GM23248 (cell line): ENCODE measurements at places on chromosomes 12 and 14. TPM values are rescaled to one million over a fixed set of nuclear protein-coding genes. Genes with fewer than 3 reads are reported as not detected.

DNA sequence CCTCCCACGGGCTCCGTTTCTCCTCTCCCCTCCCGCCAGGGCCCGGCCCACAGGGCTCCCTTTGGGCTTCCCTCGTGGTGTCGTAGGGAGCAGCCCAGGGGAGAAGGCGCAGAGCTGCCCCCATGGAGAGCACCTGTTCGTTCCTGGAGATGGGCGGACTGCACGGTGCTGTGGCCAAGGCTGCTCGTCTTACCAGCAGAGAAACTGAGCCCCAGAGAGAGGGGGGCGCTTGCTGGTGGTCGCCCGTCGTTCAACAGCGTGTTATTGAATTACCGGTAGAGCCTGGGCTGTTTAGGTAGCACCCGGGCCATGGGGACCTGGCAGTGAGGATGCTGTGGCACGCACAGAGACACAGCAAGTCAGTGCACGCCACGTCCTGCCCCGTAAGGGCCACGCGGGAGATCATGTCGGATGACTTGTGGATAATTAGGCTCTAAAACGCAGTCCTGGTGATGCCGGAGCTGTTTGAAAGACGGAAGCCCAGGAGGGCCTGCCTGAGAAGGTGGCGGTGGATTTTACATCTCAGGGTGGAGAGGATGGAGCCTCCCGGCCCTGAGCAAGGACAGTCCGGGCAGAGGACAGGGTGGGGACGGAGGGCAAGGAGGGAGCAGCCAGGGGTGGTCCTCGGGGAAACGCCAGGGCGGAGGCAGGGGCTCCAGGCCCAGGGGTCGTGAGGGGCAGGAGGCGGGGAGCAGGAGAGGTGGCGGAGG lies 134.4 kb downstream of the ADGRD1 start:
- no peak overlapping the region for H3K4me3 ChIP-seq
- no peak overlapping the region for H3K27ac ChIP-seq
- H3K4me1 ChIP-seq, result no peaks in the 10 kb centered on the region
- DNase-seq, result no peak

DNA sequence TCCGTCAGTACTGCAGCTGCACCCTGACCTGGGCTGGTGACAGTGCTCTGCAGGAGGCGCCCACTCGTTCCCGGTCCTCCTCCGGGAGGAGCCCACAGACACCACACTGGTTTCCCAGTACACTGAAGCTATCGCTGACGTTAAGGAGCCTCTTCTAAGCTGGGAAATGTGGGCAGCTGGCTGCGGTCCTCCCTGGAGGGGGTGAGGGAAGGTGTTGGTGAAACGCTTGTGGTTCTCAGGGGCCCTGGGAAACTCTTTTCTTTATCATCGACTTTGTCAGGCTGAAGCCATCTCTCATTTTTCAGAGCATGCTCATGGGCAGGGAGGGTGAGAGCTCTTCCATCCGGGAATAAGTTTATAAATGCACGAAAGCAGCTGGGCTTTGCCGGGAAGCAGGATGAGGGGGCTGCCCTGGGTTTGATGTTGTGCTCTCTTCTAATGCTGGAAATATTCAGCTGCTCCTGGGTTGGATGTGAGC lies 176.0 kb downstream of the CHST11 start:
- H3K27me3 ChIP-seq, result no peaks in the 10 kb centered on the region
- peak; percentile 75 for DNase-seq
- peak overlapping the region; percentile 23 for H3K27ac ChIP-seq
- no peaks in the 10 kb centered on the region for H3K36me3 ChIP-seq

GRCh38 chr12:131076296-131076695 lies 122.6 kb downstream of the ADGRD1 start:
- H3K4me1 ChIP-seq, result no peaks in the 10 kb centered on the region
- DNase-seq, result no peak
- no peaks in the 10 kb centered on the region for H3K27me3 ChIP-seq
- H3K4me3 ChIP-seq, result no peak overlapping the region

Gene EPYC
- total RNA-seq, result not detected in 2 replicates

DNA sequence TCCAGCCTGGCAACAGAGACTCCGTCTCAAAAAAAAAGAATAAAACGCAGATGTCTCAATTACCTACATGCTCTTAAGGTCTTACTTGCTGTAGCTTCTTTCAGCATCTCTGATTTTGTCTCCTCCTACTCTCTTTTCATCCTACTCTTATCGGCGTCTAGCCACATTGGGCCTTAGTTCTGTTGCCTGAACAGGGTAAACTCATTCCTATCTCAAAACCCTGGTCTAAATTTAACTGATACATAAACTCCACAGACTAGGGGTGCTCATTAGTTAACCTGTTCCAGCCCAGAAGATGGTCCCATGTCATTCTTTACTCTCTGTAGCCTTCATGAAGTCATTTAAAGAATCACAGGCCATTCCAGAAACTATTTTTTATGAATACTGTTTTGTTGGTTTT lies 33.6 kb downstream of the EXD2 start:
- H3K4me1 ChIP-seq, result peaks cover 11% of the 10 kb centered on the region
- no peaks in the 10 kb centered on the region for H3K36me3 ChIP-seq
- H3K4me3 ChIP-seq, result no peak overlapping the region
- no peak overlapping the region for H3K27ac ChIP-seq
- H3K27me3 ChIP-seq, result no peaks in the 10 kb centered on the region

GRCh38 chr14:91383439-91383838 lies 34.2 kb downstream of the CCDC88C start:
- no peaks in the 10 kb centered on the region for H3K4me1 ChIP-seq
- no peak overlapping the region for H3K4me3 ChIP-seq
- no peak overlapping the region for H3K27ac ChIP-seq
- no peak for DNase-seq

Gene CD163L1
- total RNA-seq, result 0.43 TPM in 1 of 2 replicates, not detected in the other

DNA sequence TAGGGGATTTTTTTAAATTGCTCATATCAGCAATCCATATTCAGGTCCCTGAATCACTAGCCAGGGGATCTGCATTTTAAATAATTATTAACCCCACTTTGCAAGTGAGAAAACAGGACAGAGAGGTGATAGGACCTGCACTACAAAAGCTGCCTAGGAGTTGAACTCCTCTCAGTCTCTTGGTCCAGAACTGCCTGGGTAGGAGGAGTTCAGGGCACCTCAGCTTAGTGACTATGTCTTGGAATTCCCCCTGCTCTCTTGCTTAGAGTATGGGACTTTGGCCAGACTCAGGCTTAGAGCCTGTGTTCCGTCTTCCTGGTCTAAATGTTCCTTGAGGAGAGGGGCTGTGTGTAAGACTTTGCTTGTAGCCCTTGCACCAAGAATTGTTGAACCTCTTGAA lies 68.2 kb upstream of the WSCD2 start:
- no peaks in the 10 kb centered on the region for H3K36me3 ChIP-seq
- H3K27ac ChIP-seq, result no peak overlapping the region
- H3K27me3 ChIP-seq, result no peaks in the 10 kb centered on the region
- no peak overlapping the region for H3K4me3 ChIP-seq
- H3K4me1 ChIP-seq, result no peaks in the 10 kb centered on the region

DNA sequence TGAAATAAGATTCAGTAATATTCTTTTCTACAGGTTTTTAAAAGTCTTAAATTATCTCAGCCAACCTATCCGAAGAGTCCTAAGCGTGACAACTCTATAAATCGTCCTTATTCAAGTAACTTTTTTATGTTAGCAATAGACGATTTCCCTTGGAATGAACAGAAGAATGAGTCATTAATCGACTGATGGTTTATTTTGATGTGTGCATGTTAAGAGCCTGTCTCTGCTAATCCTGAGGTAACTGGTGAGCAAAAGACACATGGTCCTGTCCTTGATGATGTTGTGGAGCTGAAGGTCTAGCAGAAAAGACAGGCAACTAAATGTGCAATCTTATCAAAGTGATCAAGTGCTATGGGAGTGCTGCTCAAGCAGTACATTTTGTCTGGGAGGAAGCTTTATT lies 80.4 kb downstream of the DAAM1 start:
- H3K27me3 ChIP-seq, result no peaks in the 10 kb centered on the region
- peaks cover 14% of the 10 kb centered on the region; the same call in 1 of the 2 replicates for H3K36me3 ChIP-seq
- DNase-seq, result no peak
- peaks cover 17% of the 10 kb centered on the region for H3K4me1 ChIP-seq
- no peak overlapping the region for H3K4me3 ChIP-seq

Gene MYH6
- not detected in 2 replicates for total RNA-seq

DNA sequence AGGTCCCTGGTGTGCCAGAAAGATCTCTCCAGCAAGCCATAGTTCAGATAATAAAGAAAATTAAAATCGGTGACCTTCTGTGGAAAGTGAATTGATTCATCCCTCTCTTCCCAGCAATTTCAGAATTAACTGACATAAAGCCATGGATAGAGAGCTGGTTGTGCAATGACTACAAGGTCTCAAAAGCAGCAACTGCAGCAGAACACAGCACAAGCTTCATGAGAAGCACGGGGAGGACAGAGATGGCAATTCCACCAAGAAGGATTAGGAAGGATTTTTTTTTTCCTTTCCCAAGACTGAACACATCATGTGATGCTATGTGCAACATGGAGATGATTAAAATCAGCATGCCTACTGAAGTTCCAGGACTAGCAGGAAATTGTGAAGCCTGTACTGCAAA lies 154.9 kb upstream of the PLEKHG7 start:
- H3K36me3 ChIP-seq, result no peaks in the 10 kb centered on the region
- no peak overlapping the region for H3K4me3 ChIP-seq
- no peaks in the 10 kb centered on the region for H3K27me3 ChIP-seq

- peaks cover 12% of the 10 kb centered on the region for H3K4me1 ChIP-seq
- H3K27ac ChIP-seq, result no peak overlapping the region
- no peaks in the 10 kb centered on the region for H3K27me3 ChIP-seq
- no peak overlapping the region; the same call in 1 of the 2 replicates for H3K4me3 ChIP-seq
- H3K36me3 ChIP-seq, result no peaks in the 10 kb centered on the region
These were observed 2.6 kb downstream of the CCDC85C start for GRCh38 chr14:99601361-99601831.

- no peak overlapping the region for H3K4me3 ChIP-seq
- no peaks in the 10 kb centered on the region for H3K36me3 ChIP-seq
- H3K27ac ChIP-seq, result no peak overlapping the region
- peaks cover 36% of the 10 kb centered on the region for H3K27me3 ChIP-seq
- no peaks in the 10 kb centered on the region for H3K4me1 ChIP-seq
These were observed 10.1 kb upstream of the GRIP1 start for GRCh38 chr12:66688846-66689439.

DNA sequence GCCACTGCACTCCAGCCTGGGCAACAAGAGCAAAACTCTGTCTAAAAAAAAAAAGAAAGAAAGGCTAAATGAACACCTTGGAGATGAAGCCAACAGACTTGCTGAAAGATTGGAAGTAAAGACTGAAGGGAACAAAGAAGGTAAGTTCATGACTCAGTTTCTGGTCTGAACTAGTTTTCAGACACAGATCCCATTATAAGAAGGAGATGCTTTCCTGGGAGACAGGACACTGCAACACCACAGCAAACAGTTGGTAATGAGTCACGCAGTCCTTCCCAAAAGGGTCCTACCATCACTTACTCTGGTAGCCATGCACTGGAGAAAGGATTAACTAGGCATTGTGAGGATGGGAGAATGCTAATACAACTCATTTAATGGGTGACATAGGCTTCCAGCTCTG lies 97.2 kb downstream of the SSPN start:
- H3K27me3 ChIP-seq, result no peaks in the 10 kb centered on the region
- no peak overlapping the region for H3K27ac ChIP-seq
- H3K4me1 ChIP-seq, result no peaks in the 10 kb centered on the region
- H3K36me3 ChIP-seq, result no peaks in the 10 kb centered on the region
- H3K4me3 ChIP-seq, result no peak overlapping the region

DNA sequence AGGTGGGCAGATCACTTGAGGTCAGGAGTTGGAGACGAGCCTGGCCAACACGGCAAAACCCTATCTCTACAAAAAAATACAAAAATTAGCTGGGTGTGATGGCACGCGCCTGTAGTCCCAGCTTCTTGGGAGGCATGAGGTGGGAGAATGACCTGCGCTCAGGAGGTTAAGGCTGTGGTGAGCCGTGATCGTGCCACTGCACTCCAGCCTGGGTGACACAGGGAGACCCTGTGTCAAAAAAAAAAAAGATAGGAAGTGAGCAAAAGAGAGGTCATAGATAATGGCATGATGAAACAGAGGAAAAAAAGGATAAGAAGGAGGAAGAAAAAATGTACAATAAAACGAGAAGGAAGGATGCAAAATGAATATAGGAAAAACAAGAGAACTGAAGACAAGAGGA lies 159.5 kb downstream of the ETV6 start:
- no peaks in the 10 kb centered on the region for H3K27me3 ChIP-seq
- H3K27ac ChIP-seq, result no peak overlapping the region
- no peak overlapping the region for H3K4me3 ChIP-seq
- peaks cover 19% of the 10 kb centered on the region for H3K4me1 ChIP-seq
- no peak for DNase-seq

Gene L3HYPDH
- total RNA-seq, result 65.1 and 89.2 TPM in 2 replicates

Gene LRRK2
- total RNA-seq, result 7.0 and 17.1 TPM in 2 replicates

DNA sequence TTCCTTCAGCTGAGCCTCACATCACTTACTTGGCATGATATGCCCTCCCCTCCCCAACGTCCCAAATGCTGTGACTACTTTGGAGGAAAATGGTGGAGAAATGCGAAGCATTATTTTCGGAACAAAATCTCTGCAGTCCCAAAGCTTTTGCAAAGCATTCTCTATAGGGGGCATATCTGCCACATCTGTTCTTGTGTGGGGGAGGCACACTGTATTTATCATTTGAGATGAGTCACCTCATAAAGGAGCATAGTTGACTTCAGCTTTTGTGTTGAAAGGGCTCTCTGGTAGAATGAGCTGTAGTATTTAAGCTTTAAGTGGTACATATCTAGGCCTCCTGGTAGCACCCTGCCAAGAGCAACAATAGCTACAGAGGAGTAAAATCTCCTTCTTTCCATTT lies 447.5 kb downstream of the ADAMTS20 start:
- H3K4me1 ChIP-seq, result peaks cover 16% of the 10 kb centered on the region
- H3K27me3 ChIP-seq, result no peaks in the 10 kb centered on the region
- DNase-seq, result peak; percentile 56
- no peak overlapping the region for H3K4me3 ChIP-seq
- no peak overlapping the region for H3K27ac ChIP-seq

- peak overlapping the region; percentile 84 for H3K27ac ChIP-seq
- H3K27me3 ChIP-seq, result no peaks in the 10 kb centered on the region
- DNase-seq, result peak; percentile 73
- H3K4me3 ChIP-seq, result peak overlapping the region; percentile 97
- peaks cover 17% of the 10 kb centered on the region for H3K4me1 ChIP-seq
These were observed 441 bp downstream of the RAB5B start for GRCh38 chr12:55974308-55974730.

GRCh38 chr14:88695870-88696269 lies 96.9 kb downstream of the EML5 start:
- H3K4me1 ChIP-seq, result no peaks in the 10 kb centered on the region
- peak; percentile 29 for DNase-seq
- H3K27me3 ChIP-seq, result no peaks in the 10 kb centered on the region
- no peak overlapping the region for H3K27ac ChIP-seq
- H3K36me3 ChIP-seq, result no peaks in the 10 kb centered on the region

DNA sequence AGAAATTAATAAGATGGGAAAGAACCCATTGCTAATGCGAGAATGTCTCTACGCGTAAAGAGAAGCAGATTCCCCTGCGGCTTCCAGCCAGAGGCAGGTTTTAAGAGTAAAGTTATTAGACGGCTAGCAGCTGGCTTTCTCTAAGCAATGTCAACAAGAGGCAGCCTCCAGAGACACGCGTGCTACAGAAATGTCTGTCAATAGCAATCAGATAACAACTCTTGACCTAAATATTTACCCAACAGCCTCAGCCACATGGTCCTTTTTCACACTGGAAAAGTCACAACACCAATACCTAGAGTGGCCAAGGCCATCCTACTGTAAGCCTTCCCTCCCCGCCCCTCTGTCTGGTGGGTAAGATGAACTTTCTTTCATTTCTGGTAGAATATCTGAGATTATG lies 146.0 kb upstream of the SFSWAP start:
- no peak for DNase-seq
- no peaks in the 10 kb centered on the region for H3K36me3 ChIP-seq
- no peak overlapping the region for H3K27ac ChIP-seq

Gene IGF1
- total RNA-seq, result 1.4 and 2.9 TPM in 2 replicates

GRCh38 chr12:49616533-49617219 lies 6.7 kb upstream of the PRPF40B start:
- H3K36me3 ChIP-seq, result no peaks in the 10 kb centered on the region
- H3K27me3 ChIP-seq, result no peaks in the 10 kb centered on the region
- H3K4me1 ChIP-seq, result peaks cover 1% of the 10 kb centered on the region; the same call in 1 of the 2 replicates
- no peak for DNase-seq
- H3K4me3 ChIP-seq, result no peak overlapping the region
- no peak overlapping the region for H3K27ac ChIP-seq
